Fibroblast of skin of abdomen (primary cell): ENCODE measurements at places on chromosomes 3 and 15.

DNA sequence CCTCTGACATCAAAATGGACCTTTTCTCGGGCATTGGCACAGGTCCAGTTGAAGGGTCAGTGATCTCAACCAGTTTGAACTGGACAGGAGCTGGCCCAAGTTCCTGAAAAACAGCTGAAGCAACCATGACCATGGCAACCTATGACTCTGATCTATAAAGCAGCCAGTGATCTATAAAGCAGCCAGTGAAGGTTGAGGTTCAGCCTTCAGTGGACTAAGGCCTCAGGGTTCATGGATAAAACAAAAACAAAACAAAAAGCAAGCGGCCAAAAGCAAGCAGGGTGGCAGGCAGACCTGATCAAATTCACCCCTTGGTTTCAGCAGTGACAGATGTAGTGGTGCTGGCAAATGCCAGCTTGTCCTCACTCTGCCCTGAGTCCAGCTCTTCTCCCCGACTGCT is 10.0 kb upstream of the CHRNB4 start:
- DNase-seq = no peak

GRCh38 chr15:95659656-95660055 is 670.8 kb upstream of the NR2F2 start:
- no peak for DNase-seq

DNA sequence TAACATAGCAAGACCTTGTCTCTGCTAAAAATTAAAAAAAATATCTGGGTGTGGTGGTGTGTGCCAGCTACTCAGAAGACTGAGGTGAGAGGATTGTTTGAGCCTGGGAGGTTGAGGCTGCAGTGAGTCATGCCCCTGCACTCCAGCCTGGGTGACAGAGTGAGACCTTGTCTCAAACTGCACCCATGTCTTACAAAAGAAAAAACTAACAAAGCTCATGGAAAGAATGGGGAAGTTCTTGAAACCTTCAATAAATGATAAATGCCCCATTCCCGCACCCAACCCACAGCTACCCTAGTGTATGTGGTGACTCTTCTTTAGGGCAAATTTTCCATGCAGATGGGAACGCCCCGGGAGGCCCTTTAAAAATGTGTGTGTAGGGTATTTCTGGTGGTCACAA is 28.3 kb downstream of the RPLP1 start:
- DNase-seq = no peak

GRCh38 chr3:102084704-102085103 is 235.4 kb downstream of the NFKBIZ start:
- DNase-seq = no peak

DNA sequence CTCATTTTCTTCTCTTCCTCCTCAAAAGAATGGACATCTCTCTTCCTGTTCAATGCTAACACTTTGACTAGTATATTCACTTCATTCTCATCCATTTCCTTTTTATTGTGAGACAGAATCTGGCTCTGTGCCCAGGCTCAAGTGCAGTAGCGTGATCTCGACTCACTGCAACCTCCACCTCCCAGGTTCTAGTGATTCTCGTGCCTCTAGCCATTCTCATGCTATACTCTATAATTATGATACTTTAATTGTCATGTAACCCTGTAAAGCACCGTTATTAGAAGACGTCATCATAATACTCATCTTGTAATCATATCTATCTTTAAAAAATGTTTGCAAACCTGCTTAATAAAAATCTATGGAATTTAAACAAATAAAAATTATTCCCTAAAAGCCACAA is 107.0 kb downstream of the SHOX2 start:
- no peak for DNase-seq

DNA sequence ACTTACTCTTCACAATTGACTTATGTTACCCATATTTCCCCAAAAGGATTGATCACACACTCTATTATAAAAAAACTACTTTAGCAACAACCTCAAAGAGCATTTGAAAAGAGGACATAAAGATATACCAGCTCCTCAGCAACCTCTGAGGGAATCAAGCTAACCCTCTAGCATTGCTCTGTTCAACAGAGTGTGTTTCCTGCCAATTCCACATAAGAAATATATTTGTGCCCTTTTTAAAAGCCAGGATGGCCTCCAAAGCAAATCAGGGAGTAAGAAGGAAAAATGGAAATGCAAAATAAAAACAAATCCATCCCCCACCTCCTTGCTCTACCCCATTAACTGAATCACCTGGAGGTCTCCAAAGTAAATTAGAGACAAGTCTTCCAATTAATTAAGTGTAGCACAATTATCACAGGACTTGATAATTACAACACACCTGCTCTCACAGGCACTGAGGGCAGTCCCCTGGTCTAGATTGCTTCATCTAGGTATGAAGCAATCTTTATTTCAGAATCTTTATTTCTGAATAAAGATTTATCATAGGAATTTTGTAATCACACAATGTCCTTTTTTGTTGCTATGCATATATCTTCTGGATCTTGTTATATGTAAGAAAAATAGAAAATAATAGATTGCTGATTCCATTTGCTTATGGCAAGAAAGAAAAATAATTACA is 34.8 kb downstream of the GPR176 start:
- DNase-seq = no peak

DNA sequence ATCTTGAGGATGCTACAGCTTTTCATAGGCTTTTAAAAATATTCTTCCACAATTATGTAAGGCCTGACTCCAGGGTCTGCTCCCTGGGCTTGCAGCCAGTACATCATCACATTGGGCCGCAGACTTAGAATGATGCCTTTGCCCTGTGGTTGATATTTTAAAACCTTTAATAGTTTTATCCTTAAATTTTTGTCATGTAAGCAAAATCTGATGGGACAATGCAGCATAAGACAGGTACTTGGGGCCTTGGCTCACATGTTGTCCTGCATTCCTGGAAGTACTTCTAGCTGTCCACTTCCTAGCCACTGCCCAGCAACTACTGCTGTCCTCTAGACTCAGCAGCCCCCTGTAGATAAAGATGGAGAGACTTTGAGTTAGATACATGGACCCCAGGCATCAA is 197.3 kb upstream of the SLITRK3 start:
- DNase-seq = no peak

- peak; percentile 67 for DNase-seq
These were observed 29.8 kb upstream of the MUC13 start for GRCh38 chr3:124964387-124964786.

- peak; percentile 14 for DNase-seq
These were observed 39.9 kb downstream of the NKIRAS1 start for GRCh38 chr3:23876923-23877322.
